ENCODE measurements at places on chromosomes 16 and 17.

DNA sequence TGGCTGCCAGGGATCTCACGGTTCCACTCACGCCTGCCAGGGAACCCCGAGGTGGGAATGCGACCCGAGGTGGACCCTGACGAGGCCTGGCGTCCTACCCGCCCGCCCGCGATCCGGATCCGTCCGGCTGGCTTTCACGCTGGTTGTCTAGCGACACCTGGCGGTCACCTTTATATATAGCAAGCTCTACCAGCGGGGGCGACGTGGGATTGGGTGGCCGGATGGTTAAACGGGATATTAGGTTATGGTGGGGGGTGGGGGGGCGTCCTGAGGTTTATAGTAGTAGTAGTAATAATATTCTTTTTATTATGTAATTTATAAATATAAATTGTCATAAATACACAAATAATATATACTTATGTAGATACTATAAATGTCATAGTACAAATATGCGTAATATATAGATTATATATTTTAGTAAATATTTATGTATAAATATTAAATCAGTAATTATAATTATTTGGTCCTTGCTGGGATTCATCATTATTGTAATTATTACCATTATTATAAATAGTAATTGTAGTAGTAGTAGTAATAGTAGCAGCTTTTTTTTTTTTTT lies 136.9 kb downstream of the KCNJ12 start:
- DNase-seq: peak; percentile 84

GRCh38 chr16:19291475-19291874 lies 5.9 kb downstream of the CLEC19A start:
- no peak for DNase-seq

- no peak for DNase-seq
Observed at GRCh38 chr16:73220836-73221235, 172.9 kb upstream of the ZFHX3 start.

- DNase-seq: peak; percentile 61
Observed at GRCh38 chr17:1206026-1206777, 26.4 kb upstream of the ABR start.

- DNase-seq: no peak
Observed at GRCh38 chr16:28321700-28322411, 29.5 kb downstream of the SBK1 start.

DNA sequence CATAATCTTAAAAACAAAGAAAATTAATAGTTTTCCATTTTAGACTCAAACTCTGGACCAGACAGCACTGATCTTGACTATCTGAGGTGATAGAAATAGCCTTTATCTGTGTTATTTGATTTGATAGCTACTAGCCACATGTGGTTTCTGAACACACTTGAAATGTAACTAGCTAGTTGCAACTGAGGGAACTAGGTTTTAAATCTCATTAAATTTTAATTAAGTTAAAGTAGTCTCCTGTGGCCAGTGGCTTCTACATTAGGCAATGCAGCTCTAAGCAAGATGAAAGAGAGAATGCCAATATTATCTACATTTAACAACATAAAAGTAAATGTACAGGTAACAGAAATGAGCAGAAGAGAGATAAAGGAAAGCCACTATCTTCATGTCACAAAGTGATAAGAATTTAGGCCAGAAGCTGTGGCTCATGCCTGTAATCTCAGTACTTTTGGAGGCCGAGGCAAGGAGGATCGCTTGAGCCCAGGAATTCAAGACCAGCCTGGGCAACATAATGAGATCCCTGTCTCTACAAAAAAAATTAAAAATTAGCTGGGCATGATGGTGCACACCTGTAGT lies 11.2 kb upstream of the SPN start:
- no peak for DNase-seq

GRCh38 chr16:66751303-66751991 lies at the start of gene DYNC1LI2:
Gene DYNC1LI2 (minus strand): TSS chr16:66751609. CDS start chr16:66751591, 18 bp downstream.
- peak; percentile 89 for DNase-seq

- DNase-seq: no peak
Observed at GRCh38 chr17:5413682-5414081, 5.8 kb downstream of the NUP88 start.

GRCh38 chr17:80349751-80350150 lies 65.2 kb upstream of the ENDOV start:
- DNase-seq: no peak

GRCh38 chr16:14545346-14545884 lies 84.6 kb downstream of the PARN start:
- no peak for DNase-seq

- DNase-seq: no peak
Observed at GRCh38 chr17:42832213-42832933, 824 bp upstream of the PSME3 start.

- no peak for DNase-seq
Observed at GRCh38 chr16:78574571-78574970, 475.1 kb downstream of the WWOX start.

DNA sequence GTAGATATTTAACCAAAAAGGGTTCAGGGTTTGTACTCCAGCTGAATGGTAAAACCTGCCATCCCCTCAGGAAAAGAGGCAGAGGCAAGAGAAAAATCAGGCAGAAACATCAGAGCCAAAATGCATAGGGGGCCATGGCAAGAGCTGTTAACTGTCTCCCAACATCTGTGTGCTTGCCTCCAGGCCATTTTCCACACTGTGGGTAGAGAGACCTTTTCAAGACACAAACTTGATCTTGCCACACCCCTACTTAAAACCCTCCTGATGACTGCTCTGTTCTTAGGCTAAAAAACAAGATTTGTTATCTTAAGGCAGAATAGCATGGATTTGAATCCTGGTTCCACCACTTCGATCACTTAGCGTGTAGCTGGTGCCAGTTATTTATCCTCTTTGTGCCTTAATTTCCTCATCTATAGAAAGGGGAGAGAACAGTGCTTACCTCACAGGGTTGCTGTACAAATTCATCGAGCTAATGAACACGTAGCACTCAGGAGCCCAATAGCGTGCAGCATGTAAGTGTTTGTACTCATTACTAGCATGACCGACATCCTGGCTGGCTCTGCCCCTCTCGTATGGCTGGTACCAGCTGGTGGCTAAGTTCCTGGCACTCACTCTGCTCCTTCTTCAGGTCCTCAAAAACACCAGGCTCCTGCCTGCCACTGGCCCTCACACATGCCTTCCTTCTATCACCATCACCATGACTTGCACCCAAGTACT lies 25.8 kb downstream of the STAT3 start:
- peak; percentile 55 for DNase-seq

- no peak for DNase-seq
Observed at GRCh38 chr17:57554826-57555635, 190.1 kb downstream of the CCDC182 start.

DNA sequence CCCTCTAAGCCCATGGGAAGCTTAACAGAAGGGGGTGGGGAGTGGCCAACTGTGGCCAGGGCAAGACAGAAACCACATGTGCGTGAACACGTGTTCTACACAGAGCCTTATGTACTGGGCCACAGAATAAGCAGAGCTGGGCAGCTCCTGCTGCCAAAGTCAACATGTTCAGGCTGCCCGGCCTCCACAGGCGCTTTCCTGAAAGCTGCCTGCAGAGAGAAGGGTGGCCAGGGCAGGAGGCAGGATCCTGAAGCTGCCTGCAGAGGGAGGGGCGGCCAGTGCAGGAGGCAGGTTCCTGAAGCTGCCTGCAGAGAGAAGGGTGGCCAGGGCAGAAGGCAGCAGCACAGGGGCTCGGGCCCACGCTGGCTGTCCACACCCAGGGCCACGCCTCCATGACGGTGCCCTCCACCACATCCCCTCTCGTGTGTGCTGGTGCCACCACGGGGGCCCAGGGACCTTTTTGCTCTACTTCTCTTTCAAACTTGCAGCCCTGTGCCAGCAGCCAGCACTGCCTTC lies 79.5 kb downstream of the ANKRD11 start:
- peak; percentile 82 for DNase-seq

Data from lower lobe of right lung (tissue), 2 donors.